ENCODE measurements at places on chromosomes 11 and 22.
A peak's percentile ranks its signal among the peaks of the same experiment; 100 is the strongest.

- DNase-seq = peak; percentile 98
Measured at GRCh38 chr11:105046898-105047579, 1.9 kb upstream of the CARD16 start.

DNA sequence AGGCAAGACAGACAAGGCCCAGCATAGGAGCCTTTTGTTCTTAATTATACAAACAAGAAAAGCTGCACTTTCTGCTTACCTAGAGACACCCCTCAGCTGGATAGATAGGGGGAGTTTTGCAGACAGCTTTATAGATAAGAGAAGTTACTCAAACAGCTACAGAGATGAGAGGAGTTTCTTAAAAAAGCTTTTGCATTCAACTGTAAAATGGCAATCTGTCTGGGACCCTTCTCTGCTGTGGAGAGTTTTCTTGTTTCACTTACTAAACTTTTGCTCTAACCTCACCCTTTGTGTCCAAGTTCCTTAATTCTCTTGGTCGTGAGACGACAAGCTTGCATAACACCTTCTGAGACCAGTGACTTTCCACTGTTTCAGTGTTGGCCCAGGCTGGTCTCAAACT is 103.8 kb upstream of the CHORDC1 start:
- DNase-seq = no peak

DNA sequence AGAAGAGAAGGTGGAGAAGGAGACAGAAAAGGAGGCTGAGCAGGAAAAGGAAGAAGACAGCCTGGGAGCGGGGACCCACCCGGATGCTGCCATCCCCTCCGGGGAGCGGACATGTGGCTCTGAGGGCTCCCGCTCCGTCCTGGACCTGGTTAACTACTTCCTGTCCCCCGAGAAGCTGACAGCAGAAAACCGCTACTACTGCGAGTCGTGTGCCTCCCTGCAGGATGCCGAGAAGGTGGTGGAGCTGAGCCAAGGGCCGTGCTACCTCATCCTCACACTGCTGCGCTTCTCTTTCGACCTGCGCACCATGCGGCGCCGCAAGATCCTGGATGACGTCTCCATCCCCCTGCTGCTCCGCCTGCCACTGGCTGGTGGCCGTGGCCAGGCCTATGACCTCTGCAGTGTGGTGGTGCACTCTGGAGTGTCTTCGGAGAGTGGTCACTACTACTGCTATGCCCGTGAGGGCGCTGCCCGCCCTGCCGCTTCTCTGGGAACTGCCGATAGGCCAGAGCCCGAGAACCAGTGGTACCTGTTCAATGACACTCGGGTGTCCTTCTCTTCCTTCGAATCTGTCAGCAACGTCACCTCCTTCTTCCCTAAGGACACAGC is 21.4 kb downstream of the USP35 start:
- no peak for DNase-seq

- DNase-seq = no peak
Measured at GRCh38 chr22:24807284-24807950, 1.4 kb downstream of the SGSM1 start.

DNA sequence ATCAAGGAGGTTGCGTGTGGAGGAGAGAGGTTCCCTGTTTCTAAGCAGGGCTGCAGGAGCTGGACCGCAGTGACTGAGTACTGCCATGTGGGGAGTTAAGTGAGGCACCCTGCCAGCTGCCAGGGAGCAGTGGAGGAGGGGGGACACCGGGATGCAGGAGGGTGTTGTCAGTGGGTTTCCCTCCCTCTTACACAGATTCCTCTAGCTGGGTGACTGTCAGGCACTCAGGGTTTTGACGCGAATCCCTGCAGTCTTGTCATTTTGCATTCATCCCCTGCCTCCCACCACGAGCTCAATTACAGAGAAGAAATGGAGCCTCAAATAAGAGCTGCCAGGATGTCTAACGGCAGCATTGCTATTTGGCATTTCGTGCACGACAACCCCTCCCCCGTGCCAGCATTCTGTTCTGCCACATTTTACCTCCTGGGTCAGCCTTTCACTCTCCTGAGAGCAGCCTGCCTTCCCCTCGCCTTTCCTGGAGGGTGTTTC is 119.8 kb upstream of the SORL1-AS1 start:
- no peak for DNase-seq

- peak; percentile 49 for DNase-seq
Measured at GRCh38 chr22:30286813-30287647, 2.3 kb downstream of the CASTOR1 start.

- DNase-seq = no peak
Measured at GRCh38 chr11:66190786-66191185, 77.7 kb upstream of the RAB1B start.

GRCh38 chr11:61891331-61892084 is at the start of gene FADS3:
TSS of gene FADS3 (minus strand) at chr11:61891545. CDS start at chr11:61891381, 164 bp downstream.
- peak; percentile 67 for DNase-seq

- DNase-seq = no peak
Measured at GRCh38 chr11:73186294-73186850, 31.7 kb upstream of the P2RY2 start.

DNA sequence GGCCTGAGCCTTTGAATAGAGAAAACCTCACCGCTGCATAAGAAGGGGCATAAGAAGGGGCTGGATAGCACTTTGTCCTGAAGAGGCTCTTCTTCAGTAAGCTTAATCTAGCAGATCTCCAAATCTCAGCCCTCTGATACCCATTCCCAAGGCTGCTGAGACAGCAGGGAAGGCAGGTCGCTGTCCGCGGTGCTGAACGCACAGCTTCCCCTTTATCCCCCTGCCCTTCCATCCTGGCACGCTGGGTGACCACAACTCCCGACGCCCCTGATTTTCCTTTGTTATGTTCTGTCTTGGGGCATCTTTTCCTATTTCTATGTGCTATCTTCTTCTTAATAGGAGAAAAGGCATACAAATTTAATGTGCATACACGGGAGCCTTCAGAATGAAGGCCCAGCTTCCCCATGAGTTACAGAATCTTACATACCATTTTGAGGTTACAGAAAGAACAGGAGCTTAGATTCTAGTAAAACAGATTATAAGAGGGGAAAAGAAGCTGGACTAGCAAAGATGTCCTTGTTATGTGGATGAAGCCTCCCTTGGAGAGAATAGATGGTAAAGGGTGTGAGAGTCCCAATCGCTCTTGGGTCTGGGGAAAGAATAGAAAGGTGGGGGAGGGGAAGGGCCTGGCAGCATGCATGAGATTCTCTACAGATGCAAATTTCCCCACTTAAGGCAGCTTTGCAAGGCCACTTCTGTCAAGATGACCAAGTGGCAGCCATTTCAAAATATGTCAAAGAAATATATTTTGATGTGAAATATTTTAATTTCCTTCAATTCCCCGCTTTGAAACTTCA is 5.7 kb upstream of the SULT4A1 start:
- DNase-seq = peak; percentile 76

GRCh38 chr22:46355996-46356471 is 20.5 kb downstream of the TRMU start:
- no peak for DNase-seq

DNA sequence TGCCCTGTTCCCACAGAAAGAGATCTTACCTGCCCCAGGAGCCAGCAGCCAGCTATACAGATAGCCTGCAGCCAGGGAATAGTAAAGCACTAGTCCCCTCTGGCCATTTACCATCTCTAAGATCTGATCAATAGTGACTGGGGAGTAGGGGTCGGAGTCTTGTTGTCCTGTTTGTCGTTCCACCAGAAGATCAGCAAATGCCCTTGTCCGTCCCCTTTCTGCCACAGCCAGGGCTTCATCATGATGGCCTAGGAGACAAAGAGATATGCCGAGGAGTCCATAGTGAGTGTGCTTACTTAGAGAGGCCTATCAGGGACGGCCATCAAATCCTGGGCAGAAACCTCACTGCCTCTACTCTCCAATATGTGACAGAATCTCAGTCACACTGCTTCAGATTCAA is 177.1 kb upstream of the PITPNB start:
- no peak for DNase-seq
